AG10803 (cell line): ENCODE measurements at places on chromosomes 7 and 10.

- DNase-seq = no peak
Measured at GRCh38 chr7:157584420-157584819, 247.6 kb downstream of the DNAJB6 start.

DNA sequence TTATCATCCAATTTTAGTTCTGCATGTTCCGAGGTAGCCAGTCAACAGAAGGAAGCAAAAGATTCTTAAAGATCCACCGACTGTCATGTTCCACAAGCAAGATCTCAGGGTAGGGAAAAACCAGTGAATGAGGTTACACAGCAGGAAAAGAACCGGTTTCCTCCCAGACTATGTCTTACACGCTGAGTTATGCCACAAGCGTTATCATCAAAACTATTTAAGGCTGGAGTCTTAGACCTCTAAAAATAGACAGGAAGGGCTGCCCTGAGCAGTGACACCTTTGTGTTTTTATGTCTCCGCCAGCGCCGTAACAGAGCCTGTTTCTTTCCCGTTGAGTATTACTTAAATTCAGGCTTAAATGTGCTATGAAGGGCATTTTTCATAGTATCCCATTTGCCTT, 48.3 kb downstream of the PROSER2 start:
- DNase-seq = no peak

DNA sequence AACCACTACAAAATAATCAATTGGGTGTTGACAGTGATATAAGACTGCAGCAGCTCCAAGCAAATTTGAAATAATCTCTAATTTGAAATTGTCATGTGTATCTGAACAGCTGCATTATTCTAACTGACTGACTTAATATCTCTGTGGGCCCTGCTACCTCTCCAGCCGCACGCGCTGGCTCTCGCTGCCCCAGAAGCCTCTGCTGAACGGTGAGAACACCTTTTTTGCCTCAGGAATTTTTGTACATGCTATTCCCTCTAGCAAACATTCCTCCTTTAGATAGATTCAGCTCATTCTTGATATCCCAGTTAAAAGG, 155.9 kb upstream of the MDFIC start:
- no peak for DNase-seq

DNA sequence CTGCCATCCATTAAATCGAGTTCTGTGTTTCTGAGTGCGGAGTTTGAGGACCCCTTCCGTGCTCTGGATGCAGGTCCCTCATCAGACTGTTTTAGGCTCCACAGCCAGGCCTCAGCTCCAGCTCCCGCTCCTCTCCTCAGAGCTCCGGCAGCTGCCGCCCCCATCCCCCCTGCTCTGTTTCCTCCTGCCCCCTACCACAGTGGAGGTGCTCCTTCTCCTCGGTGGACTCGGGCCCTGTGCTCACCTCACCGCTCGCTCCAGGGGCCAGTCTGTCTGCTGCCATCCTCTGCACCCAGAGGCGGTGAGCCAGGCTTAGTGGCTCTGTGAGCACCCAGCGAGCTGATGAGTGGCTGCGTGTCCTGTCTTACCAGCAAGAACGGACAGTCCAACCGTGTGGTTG, 21.4 kb upstream of the PRKAR1B start:
- no peak for DNase-seq

GRCh38 chr7:130845581-130846085, 111.6 kb upstream of the KLF14 start:
- peak; percentile 92 for DNase-seq

GRCh38 chr7:50502001-50502684, 52.0 kb upstream of the FIGNL1 start:
- peak; percentile 89 for DNase-seq

DNA sequence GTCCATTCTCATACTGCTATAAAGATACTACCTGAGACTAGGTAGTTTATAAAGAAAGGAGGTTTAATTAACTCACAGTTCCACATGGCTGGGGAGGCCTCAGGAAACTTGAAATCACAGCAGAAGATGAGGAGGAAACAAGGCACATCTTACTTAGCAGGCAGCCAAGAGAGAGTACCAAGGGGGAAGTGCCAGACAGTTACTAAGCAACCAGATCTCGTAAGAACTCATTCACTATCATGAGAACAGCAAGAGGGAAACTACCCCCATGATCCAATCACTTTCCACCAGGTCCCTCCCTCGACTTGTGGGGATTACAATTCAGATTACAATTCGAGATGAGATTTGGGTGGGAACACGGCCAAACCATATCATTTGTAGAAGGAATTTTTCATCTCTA, 36.3 kb downstream of the NHLRC2 start:
- DNase-seq = no peak

DNA sequence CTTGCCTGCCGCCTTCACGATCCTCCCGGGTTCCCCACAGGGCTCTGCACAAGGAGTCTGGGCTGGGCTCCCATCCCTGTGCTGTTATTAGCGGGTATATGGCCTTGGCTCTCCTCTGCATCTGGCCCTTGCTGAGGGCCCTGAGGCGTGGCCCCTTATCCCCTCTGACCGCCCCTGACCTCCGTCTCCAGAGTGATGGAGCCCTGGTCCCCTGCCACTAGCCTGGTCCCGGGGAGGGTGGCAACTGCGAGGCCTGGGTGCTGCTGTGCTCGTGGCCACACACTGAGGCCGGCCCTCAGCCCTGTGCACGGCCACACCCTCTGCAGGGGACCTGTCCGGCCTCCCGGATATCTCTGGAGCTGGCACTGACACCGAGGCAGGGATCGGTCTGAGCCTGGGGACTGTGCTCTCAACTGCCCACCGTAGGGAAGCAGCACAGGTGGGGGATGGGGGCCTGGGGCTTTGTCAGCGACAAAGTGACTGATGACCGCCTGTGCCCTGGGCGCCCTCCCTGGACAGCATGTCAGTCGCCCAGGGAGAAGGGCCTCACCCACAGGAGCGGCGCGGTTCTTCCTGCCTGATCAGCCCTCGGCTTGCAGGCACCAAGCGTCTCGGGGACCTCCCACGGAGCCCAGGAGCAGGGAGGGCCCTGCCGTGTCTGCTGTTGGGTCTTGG, 72.4 kb downstream of the NKX6-2 start:
- no peak for DNase-seq

DNA sequence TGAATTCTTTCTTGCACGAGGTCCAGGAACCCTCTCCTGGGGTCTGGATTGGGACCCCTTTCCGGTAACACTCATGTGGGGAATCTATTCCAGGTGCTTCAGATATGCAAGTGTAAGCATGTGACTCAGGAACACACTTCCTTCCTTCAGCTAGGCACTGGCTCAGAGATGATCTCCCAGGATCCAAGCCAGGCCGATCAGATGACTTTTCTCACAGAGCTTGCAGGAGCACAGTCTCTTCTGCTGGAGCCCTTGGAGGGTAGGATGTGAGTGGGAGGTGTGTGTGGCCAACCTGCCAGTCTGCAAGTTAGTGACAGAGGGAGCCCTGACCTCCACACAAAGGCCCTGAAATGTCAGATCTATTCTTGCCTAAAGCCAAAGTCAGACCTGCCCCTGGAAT, 108.3 kb downstream of the CPXM2 start:
- no peak for DNase-seq

DNA sequence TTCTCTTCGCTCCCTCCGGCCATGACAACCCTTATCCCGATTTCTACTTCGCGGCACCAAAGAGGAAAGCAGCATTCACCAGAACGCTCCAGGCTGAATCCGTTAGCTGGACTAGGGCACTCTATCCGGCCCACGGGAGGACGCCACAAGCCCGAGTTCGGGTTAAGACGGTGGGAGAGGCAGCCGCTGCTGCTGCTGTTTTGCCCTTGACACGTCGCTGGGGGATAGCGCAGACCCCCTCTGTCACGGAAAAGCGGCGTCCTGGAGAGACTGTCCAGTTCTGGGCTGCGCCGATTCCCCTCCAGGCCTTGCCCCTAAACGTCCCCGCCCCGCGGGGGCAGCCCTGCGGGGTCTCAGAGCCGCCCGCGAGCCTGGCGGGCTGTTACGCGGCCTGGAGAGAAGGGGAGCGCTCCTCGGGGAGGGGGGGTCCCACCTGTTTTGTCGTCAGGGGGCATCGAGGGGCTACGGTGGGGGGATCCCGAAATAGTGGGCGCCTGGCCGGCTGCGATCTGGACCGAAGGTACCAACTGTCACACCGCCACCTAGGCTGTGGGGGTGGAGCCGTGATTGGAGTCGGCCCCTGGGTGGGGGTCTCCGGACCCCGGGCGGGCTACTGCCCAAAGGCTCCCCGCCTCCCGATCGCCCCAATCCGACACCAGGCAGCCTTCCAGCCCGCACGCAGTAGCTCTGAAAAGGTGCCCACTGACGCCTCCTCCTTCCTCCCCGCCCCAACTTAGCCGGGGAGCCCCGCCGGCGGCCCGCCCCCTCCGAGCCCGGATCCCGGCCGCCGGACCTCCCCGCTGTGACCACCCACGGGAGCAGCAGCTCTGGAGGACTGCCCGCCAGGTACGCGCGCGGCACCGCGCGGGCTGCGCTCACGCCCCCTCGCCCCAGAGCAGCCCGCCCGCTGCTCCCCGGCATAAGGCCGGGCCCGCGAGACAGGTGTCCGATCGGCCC, 772 bp downstream of the SGMS1 start:
- DNase-seq = peak; percentile 46

- no peak for DNase-seq
Measured at GRCh38 chr10:103653581-103654037, 160.1 kb downstream of the NEURL1 start.

- peak; percentile 78 for DNase-seq
Measured at GRCh38 chr7:150388709-150389531, 9.8 kb downstream of the ZNF775 start.

DNA sequence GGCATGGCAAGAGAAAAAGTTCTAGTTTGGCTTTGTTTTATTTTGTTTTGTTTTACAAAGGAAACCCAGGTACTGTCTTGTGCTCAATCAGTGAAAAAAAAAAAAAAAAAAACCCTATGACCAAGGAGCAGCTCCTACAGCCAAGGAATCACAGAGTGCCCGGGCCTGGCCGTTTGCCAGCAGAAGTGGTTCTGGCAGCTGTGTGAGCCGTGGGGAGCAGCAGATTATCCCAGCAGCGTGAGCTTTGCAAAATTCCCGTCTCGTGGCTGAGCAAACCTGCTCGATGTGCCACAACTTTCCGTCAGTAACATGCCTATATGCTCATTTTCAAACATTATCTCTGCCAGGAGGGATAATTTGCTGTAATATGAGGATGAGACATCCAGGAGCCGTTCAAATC, 293.7 kb downstream of the POU6F2 start:
- DNase-seq = peak; percentile 16

DNA sequence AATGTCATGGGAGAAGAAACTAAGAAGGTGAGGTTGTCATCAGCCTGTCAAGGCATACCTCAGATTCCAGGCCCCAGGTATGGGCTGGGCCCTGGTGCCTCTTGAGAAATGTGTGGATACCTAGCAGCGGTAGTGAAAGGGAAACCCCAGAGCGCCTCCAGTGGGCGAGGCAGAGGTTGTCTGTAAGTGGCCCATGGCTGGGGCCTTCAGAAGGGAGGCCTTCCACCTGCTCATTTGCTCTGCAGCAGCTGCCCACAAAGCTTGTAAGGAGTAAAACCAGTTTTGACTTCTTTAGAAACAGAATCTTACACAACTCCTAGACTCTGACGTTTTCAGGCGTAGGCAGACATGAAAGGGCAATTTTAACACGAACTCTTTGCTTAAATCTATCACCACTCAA, 509.9 kb downstream of the PARD3 start:
- no peak for DNase-seq

DNA sequence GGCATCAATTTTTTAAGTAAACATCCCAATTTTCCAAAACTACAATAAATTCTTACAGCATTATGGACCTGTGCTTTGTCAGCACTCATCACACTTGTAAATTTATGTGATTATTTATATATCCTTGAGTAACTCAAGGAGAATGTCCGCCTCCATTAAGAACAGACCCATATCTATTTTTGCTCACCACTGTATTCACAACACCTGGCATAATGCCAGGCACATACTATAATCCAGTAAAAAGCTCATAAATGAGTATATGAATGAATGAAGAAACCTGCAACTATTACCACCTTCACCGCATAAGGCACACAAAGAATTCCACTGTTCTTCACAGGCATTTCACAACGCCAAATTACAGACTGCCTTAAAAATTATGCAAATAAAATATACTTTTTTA, 46.9 kb downstream of the MINDY3 start:
- DNase-seq = no peak

DNA sequence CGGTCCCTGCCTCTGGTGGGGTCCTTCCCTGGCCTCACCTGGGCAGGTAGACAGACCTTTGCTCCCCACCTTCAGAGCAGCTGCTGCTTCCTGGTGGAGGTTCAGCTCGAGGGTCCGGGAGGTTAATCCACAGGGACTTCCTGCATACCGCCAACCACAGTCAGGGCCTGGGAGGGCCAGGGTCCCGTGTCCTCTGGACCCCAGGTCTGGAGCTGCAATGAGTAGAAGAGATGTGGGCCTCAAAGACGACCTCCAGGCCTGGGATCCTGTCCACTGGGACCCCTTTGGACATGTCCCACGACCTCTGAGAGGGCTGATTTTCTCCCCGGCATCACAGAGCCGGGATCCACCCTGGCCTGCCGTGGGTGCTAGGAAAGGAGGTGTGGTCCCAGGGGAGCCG, 223.3 kb upstream of the TCERG1L start:
- no peak for DNase-seq

DNA sequence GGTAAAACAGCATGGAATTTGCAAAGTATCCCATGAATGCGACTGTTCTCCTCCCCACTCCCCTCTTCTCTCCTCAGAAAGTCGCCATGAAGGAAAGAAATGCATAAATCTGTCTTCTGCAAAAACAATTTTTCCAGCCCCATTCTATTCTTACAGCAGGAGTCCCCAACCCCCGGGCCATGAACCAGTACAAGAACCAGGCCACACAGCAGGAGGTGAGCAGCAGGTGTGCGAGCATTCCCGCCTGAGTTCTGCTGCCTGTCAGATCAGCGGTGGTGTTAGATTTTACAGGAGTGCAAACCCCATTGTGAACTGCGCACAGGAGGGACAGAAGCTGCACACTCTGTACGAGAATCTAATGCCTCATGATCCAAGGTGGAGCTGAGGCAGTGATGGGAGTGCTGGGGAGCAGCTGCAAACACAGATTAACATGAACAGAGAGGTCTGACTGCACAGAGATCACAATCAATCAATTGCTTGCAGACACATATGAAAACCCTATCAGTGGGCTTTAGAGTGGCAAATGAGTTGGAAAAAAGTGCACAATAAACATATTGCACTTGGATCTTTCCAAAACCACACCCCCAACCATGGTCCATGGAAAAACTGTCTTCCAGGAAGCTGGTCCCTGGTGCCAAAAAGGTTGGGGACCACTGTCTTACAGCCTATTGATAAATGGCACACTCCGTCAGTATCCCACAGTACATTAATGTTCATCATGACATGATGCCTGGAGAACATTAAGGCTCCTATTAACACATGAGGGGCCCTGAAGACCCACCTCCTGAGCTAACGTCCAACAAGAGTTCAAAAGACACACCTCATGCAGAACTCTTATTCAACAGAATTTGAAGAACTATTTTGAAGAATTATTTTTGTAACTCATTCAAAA, 205.0 kb downstream of the PTPRN2 start:
- no peak for DNase-seq

GRCh38 chr7:123652406-123652805, 3.3 kb upstream of the LMOD2 start:
- no peak for DNase-seq
